GM12878 (cell line): ENCODE measurements at places on chromosomes 3 and 15. TPM values are rescaled to one million over a fixed set of nuclear protein-coding genes. Genes with fewer than 3 reads are reported as not detected.

The NAALADL2 gene
- 6.7 and 9.6 TPM in 2 replicates for polyA plus RNA-seq

The ITIH3 gene
- 0.10 TPM in 1 of 2 replicates, not detected in the other for polyA plus RNA-seq

The PIAS1 gene
- 59.4 and 60.6 TPM in 2 replicates for polyA plus RNA-seq

The PSTPIP1 gene
- polyA plus RNA-seq: 17.7 and 17.8 TPM in 2 replicates

GRCh38 chr3:124558991-124559845, 171.0 kb upstream of the UMPS start:
- no peak for DNase-seq

DNA sequence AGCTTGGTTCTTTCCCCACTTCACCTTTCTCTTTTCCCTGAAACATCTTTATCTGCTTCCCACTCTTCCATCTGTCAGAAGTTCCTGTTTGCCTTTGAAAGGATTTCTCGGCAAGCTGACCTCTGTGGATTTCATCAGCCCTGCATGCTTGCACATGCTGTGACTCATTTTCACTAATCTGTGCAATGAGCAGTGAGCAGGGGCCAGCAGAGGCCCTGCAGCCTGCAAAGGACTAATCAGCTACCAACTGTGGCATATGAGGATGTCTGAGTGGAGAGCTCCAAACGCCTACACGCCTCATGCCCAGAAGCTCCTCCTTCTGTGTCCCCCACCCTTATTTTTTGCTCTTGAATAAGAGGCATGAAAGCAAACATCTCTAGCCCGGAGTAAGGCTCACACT, 333.0 kb upstream of the SEMA6D start:
- DNase-seq: no peak
